ENCODE measurements at places on chromosomes 11 and 22.
A peak's percentile ranks its signal among the peaks of the same experiment; 100 is the strongest.

DNA sequence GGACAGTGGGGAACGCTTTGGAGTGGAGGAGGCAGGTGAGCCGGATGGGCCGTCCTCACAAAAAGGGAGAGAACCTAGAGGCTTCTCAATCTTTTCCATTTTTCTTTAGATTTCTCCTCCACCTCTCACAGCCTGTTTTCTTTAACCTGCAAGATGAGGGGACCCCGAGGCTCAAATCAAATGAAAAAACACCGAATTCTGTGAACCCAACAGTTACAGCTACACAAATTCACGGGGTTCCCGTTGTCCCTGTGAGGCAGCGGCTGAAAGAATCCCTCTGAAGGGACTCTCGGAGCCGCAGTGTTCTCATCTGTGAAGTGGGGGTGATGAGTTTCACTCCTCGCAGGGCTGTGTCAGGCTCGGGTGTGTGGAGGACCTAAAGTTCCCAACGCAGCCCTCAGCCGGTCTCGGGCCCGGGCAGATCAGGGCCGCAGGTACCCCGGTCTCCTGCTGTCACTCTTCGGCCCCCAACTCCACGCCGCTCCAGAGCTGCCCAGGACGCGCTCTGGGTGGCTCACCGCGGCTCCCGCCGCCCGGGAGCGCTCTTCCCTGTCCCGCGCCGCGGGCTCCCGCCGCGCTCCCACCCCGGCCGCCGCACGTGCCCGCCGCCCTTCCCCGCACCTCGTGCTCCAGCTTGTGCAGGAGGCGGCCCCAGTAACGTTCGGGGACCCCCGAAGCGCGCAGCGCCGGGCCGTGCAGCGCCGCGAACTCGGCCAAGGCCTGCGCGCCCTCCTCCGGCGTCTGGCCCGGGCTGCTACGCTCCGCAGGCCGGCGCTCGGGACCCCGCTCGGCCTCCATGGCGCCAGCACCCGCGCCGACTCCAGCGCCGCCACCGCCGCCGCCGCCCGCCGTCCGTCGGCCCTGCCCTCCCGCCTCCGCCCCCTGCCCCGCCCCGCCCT is at the start of gene TTLL12:
Gene TTLL12 (minus strand): TSS at position 863 of the 899 bp plus-strand sequence. CDS start 65 bp downstream, at position 798.
- DNase-seq, result peak; percentile 64

GRCh38 chr22:41383085-41383484 is 1.3 kb downstream of the TEF start:
- no peak for DNase-seq

DNA sequence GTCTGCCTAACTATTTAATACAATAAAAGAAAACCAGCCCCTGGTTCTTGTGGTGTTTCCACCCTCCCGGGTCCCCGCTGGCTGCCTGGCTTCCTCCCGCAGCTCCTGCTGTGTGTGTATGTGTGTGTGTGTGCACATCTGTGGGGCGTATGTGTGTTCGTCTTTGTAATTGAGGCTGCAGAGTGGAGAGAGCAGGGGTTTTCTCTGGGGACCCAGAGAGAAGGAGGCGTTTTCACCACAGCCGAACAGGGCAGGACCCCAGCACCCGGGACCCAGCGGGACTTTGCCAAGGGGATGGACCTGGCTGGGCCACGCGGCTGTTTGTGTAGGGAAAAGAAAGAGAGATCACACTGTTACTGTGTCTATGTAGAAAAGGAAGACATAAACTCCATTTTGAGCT is 42.7 kb downstream of the IGLL1 start:
- DNase-seq, result no peak

DNA sequence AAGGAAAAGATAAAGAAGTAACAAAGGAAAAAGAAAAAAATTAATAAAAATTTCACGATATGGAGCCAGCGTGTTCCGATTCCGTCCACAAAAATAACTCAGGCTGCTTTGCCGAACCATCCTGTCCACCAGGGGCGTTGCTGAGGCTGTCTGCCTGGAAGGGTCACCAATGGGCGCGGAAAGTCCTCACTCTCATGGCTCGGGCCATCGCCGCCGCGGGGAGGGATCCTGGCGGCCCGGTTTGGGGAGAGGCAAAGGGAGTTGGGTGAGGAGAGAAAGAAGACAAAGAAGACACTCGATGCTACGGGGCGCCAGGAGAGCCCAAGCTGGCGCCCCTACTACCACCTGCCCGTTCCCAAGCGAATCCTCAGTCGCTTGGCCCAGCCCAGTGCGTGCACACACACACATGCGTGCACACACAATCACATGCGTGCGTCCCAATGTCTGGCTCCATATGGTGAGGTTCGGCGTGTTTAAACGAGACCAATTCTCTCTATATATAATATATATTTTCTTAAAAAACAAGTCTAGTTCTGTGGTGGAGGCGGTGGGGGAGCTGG is 5.6 kb upstream of the PYGM start:
- DNase-seq, result no peak

- DNase-seq, result peak; percentile 91
Observed at GRCh38 chr22:32531931-32532819, 57.6 kb downstream of the FBXO7 start.

DNA sequence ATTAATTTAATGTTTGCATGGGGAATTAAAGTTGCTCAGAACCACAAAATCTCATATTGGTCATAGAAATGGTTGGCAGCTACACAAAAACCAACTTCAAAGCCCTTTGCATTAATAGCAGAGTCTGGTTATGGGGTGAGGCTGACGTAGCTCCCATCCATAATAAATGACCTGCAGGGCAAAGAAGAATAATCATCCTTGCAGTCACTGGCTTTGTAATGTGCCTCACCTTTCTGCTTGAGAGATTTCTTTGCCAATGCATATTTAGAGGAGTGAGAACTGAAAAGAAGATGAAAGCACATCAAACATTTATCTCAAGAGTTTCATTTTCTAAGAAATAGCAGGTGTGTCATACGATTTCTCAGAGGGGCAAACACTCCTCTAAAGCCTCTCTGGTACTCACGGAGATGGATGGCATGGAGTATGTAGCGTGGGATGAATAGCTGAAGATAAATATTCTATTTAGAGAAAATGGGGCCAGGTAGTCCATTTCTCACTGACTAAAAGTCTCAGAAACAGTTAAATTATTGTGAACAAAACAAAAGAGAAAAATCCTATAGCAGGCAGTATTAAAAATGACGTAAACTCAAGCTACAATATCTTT is 1491.9 kb downstream of the FAM181B start:
- no peak for DNase-seq

DNA sequence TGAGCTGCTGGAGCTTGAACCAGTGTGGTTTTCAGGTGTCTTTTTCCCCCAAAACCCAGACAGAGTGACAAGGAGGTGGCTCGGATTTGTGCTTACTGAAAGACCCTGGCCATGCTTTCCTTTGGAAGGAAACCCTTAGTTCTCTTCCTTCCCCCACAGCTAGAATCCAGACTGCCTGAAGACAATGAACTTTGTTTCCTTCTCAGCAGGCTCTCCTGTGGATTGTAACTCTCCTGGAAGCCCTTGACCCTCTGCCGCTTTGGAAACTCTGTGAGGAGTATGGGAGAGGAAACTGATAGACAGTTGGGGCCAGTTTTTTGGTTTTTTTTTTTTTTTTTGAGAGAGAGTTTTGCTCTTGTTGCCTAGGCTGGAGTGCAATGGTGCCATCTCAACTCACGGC is 62.1 kb upstream of the SESN3 start:
- DNase-seq, result no peak

- no peak for DNase-seq
Observed at GRCh38 chr11:11960687-11961086, 47.7 kb downstream of the DKK3 start.

- peak; percentile 35 for DNase-seq
Observed at GRCh38 chr11:18844753-18845367, 53.3 kb upstream of the PTPN5 start.

DNA sequence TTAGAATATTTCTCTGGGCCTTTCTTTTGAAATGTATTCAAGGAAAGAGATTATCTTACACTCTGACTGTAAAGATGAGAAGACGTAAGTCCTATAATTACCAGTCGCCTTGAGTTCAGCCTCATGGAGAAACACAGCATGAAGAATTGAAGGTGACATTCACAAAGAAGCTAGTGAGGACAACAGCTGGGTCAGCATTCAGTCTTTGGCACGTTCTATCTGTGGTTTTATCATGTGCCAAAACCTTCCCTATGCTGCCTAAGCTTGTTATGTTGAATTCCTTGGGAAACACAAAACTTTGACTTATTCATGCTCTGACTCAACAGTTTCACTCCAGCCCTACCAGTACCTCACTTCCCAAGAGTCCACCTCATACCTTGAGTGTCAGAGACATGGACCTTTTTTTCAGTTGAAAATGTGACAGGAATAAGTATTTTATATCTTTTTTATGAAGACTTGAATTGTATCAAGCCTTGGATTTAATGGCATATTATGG is 198.8 kb upstream of the KIRREL3 start:
- no peak for DNase-seq

- DNase-seq, result no peak
Observed at GRCh38 chr11:57202281-57202680, 20.5 kb downstream of the LRRC55 start.

GRCh38 chr22:49487950-49488349 is 339.7 kb downstream of the BRD1 start:
- no peak for DNase-seq

DNA sequence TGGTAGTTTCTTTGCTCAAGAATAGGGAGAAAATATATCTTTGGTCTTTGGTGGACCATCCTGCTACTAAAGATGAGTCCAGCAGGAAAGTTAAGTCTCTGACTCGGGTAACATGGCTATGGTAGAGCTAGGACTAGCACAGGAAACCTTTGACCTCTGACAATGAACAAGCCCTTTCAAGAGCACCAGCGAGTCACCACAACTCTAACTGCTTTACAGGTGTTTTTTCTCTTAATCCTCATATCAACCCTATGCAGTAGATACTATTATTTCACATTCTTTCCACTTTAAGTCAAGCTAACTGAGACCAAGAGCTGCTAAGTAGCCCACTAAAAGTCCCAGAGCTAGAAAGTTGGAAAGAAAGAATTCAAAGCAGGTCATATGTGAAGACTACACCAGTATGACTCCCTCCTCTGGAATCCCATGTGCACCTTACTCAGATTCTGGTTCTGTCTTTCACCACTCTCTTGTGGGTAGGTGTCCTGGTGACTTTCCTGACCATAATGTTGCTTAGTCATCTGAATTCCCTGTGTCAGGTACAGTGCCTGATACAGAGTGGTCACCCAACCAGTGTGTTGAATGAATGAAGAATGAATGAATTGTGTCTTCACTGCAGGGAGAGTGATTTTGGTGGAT is 53.8 kb upstream of the ME3 start:
- no peak for DNase-seq

GRCh38 chr11:82458761-82459160 is 274.9 kb downstream of the FAM181B start:
- DNase-seq, result no peak

DNA sequence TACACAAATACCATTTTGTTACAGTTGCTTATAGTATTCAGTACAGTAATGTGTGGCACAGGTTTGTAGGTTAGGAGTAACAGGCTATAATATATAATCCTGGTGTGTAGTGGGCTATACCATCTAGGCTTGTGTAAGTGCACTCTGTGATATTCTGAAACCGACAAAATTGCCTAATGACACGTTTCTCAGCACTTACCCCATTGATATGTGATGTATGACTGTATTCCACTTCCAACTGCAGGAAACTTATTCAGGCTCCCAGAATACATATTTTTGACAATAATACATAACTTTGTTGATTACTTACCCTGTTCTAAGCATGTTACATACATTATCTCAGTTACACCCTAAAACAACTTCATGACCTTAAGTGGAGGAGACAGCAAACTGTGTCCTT is 5.1 kb upstream of the PICALM start:
- no peak for DNase-seq

- DNase-seq, result no peak
Observed at GRCh38 chr22:29391546-29391945, 3.2 kb upstream of the AP1B1 start.

- no peak for DNase-seq
Observed at GRCh38 chr11:2293984-2294925, 7.5 kb downstream of the C11orf21 start.

DNA sequence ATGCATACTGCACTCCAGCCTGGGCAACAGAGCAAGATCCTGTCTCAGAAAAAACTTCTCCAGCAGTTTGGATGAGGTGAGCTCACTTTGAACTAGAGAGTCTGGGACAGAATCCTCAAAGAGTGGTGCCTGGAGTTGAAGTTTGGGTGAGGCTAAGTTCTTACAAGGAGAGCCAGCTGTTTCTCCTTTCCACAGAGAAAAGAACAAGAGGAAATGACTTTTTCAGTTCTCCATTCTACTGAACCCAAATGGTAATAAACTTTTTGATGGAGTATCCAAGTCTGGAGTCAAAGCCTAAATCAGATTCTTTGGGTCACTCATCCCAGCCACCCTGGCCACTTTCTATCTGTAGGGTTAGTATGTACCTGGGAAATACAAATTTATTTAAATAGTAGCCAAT is 102.7 kb downstream of the TRAF6 start:
- no peak for DNase-seq

DNA sequence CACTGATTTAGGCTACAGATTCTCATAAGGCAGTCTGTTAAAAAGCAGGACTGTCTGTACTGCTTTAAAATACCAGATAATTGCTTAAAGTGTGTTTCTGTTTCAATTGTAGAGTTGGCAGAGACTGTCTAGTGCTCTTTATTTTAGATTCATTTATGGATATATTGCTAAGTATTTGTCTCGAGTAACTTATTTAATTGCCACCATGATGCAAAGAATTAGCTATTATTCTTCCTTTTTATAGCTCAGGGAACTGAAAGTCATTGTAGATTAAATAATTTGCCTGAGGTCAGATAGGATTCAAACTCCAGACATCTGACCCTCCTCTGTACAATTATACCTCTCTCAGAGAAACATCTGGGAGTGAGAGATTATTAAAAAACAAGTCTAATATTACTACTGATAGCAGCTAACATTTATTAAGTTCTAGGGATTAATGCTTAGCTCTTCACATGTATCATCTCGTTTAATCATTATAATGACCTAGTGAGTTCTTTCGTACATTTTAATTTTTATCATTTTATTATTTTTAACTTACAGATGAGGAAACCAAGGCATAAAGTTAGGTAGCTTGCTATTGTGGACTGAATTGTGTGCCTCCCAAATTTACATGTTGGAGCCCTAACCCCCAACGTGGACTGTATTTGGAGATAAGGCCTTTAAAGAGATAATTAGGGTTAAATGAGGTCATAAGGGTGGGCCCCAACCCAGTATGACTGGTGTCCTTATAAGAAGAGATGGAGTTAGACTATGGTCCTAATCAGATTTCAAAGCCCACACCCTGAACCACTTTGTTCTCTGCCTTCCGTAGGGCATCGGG is 19.7 kb upstream of the RAG2 start:
- DNase-seq, result no peak

GRCh38 chr22:28942333-28942732 is 59.0 kb downstream of the ZNRF3 start:
- DNase-seq, result no peak

GRCh38 chr11:71222318-71223080 is 29.9 kb downstream of the SHANK2 start:
- no peak for DNase-seq

DNA sequence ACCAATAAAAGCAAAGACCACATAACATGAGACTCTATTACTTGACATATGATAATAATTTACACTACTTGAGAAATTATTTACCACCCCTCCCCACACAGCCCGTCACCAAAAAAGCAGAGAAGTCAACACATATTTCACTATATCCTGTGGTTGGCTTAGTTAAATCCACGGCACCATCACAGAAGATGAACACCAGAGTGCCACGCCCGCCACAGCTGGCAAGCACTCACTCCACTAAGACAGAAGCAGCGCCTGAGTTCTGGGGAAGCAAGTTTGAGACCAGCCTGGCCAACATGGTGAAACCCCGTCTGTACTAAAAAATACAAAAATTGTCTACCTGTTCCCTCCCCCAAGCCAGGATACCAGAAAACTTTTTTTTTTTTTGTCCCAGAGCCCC is 53.1 kb downstream of the PACSIN2 start:
- DNase-seq, result peak; percentile 28
